Stimulated activated CD8-positive, alpha-beta memory T cell treated with anti-CD3 and anti-CD28 coated beads, Interleukin-4, amount 100 ng/mL, for 1 hour (primary cell): ENCODE measurements at places on chromosomes 1 and 21.

GRCh38 chr1:53295295-53295694 lies 32.6 kb downstream of the LRP8 start:
- DNase-seq = no peak

- DNase-seq = no peak
Measured at GRCh38 chr1:28297826-28298225, 31.0 kb upstream of the MED18 start.

DNA sequence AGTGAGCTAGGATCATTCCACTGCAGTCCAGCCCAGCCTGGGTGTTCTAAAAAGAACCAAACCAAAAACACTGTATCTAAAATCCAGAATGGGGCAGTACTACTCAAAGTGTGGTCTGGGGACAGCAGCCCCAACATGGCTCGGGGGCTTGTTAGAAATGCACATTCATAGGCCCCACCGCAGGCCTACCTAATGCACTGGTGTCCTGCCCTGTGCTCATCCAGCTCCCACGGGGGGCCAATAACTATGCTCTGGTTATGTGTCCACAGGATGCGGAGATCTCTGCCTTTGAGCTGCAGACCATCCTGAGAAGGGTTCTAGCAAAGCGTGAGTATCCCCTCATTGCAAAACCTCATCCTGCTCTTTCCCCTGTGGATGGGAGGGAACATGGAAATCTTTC lies 51.5 kb downstream of the CAPN2 start:
- no peak for DNase-seq

DNA sequence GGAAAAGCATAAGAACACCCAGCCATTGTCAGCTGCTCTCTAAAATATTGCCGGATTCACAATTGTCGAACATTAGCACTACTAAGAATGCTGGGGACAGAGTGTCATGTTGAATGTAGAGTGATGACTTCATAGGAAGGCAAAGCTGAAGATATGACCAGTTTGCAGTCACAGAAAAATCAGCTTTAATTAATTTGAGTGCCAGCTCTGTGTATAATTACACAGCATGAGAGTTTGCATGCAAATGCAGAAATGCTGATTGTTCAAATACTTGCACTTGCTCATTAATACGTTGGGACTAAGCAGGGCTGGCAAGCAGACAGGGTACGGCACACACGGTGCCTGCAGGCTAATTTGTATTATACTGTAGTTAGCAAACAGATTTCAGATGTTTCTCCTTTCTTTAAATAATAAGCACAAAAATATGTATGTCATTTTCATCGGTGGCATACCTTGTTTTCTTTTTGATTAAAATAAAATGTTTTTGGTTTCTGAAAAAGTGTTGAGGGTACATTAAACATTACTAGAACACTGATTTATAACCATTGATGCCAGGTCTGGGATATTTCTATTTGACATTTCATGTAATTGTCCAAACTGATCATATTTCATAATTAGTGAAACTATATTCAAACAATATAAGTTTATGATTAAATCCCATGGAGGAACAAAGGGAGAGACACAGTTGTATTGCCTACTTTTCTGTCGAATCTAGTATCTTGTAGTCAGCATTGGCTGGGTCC lies 99.8 kb upstream of the ADGRL2 start:
- DNase-seq = no peak

GRCh38 chr1:226814751-226815537 lies 55.5 kb upstream of the PSEN2 start:
- no peak for DNase-seq

DNA sequence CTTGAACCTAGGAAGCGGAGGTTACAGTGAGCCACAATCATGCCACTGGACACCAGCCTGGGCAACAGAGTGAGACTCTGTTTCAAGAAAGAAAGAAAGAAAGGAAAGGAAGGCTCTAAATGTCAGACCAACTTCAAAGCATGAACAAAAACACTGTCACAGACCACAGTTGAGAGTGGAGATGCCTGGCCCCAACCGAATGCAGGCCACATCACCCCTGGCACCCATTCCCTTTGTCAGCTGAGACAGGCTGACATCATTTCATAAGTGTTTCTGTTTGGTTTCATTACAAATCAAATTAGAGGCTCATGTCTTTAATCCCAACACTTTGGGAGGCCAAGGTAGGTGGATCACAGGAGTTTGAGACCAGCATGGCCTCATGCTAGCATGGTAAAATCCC lies 28.6 kb upstream of the NADK start:
- no peak for DNase-seq

DNA sequence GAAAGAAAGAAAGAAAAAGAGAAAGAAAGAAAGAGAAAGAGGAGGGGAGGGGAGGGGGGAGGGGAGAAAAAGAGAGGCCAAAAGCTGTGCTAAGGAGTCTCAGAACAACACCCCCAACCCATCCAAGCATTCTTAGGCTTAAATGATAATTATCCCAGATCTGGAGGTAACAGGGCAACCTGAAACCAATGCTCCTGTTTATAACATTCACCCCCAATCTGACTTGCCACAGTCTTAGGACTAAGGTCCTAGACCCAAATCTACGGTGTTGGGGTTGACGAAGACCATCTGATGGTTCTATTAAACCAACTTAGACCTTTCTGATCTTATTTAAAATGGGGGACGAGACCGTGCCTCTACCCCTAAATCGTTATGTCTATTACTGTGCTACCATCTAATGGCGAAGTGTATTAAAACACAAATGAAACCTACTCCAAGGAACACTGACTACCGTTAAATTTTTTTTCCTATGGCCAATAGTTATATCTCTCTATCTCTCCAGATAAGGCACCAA lies 119.3 kb upstream of the CDC42BPA start:
- DNase-seq = no peak

DNA sequence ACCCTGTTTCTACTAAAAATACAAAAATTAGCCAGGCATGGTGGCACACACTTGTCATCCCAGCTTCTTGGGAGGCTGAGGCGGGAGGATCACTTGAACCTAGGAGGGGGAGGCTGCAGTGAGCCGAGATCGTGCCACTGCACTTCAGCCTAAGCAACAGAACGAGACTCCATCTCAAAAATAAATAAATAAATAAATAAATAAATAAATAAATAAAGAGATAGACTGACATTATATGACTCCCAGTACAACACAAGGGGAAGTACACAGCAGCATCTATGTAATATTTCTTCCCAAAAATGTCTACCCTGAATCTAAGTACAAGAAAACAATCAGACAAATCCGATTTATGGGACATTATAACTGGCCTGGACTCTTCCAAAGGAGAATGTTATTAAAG lies 35.1 kb downstream of the LUZP1 start:
- no peak for DNase-seq

- no peak for DNase-seq
Measured at GRCh38 chr21:31795992-31796391, 64.1 kb upstream of the SCAF4 start.

GRCh38 chr1:195415584-195415983 lies 1192.7 kb downstream of the KCNT2 start:
- no peak for DNase-seq

GRCh38 chr1:234628089-234628488 lies 18.1 kb upstream of the IRF2BP2 start:
- no peak for DNase-seq

- peak; percentile 35 for DNase-seq
Measured at GRCh38 chr1:17419626-17420328, 19.7 kb downstream of the RCC2 start.

GRCh38 chr1:197178998-197179397 lies 32.5 kb upstream of the ASPM start:
- DNase-seq = no peak

- DNase-seq = no peak
Measured at GRCh38 chr1:69256036-69256435, 311.7 kb upstream of the LRRC7 start.

- no peak for DNase-seq
Measured at GRCh38 chr1:61230523-61230922, 148.2 kb downstream of the NFIA start.

- no peak for DNase-seq
Measured at GRCh38 chr1:240343966-240344365, 252.3 kb downstream of the FMN2 start.

DNA sequence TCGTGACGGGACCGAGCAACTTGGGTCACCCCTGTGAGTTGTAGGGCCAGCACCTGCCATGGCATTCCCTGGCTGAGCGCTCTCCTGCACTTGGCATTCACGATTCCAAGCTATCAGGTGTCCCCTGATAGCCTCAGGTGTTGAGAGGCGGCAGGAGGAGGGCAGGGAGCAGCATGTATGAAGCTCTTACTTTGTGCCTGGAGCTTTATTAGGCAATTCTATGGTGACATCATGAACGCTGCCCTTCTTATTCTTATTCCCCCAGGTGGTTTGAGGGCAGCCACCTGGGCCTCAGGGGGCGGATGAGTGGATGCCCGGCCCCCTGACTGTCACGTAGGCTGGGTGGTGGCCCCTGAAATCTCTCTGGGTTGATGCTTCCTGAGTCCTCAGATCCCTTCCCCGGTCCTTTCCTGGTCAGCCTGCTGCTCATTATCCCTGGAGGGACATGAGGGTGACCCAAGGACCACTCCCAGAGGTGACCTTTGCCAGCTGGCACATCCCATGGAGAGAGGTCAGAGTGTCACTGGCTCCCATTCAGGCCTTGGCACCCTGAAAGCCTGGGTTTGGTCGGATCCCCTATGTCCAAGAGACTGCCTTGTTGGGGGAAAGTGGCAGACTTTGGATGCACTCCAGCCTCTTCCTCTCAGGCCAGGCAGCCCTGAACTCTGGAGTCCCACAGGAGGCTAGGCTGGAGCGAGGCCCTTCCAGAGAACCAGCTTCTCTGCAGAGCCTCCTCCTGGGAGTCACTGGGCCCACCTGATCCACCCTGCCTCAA lies 51.9 kb downstream of the SPSB1 start:
- DNase-seq = no peak

DNA sequence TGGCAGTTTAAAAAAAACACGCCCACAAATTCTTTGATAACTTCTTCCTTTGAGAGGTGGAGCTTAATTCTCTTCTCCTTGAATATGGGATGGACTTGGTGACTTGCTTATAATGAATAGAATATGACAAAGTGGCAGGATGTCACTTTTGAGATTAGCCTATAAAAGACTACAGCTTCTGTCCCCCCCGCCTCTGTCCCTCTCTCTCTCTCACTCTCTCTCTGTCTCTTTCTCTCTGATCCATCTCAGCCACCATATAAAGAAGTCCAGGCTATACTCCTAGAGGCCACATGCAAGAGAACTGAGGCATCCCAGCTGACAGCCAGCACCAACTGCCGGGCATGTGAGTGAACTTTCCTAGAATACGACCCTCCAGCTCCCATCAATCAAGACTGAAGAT lies 7.7 kb upstream of the DMBX1 start:
- DNase-seq = no peak

DNA sequence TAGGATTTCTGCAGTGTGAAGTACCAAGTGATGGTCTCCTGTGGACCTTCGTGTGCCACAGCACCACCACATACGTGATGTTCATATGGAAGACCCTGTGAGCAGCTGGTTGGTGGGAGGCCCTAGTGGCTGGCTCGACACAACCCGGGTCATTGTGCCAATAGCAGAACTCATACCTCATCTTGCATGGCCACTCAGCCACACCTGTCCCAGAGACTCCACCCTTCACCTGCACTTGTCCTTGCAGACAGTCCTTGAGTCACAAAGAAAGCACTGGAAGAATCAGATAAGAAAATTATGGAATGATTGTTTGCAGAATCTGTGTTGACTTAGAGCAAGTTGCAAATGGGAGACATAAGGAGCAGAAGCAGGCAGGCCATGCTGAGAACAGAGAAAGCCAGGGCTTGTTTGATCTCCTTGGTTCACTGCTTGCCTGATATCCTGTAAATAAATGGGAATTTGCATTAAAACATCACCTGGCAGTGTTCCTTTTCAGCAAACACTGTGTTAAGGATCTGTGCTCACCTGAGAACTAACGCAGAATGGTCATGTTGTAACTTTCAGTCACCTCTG lies 307.7 kb downstream of the SIPA1L2 start:
- DNase-seq = no peak

GRCh38 chr1:98887507-98887906 lies 117.2 kb downstream of the PLPPR5 start:
- DNase-seq = no peak

DNA sequence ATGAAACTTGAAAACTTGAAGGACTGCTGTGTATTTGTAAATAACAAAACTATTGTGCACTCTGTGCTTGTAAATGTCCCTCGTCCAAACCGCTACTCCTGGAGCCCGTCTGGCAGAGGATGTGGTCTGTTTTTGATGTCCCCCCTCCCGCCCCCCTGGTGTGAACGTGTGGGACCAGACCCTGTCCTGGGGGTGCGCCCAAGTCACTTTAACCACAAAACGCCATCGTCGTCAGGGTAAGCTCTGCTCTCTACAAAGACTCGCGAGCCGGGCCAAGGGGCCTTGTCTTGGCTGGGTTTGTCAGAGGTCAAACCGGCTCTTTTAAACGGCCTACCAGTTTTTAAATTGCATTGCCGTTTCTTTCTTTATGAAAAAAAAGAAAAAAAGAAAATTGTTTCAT lies 87.4 kb upstream of the TMEM51 start:
- no peak for DNase-seq

DNA sequence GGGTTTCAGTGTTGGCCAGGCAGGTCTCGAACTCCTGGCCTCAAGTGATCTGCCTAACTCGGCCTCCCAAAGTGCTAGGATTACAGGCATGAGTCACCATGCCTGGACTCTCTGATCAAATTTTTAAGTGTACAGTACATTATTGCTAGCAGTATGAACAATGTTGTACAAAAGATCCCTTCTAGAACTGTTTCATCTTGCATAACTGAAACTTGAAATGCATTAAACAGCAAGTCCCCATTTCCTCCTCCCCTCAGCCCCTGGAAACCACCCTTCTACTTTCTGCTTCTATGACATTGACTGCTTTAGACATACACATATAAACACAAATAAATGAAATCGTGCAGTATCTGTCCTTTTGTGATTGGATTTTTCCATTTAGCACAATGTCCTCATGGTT lies 463.4 kb downstream of the PTPRC start:
- DNase-seq = no peak

DNA sequence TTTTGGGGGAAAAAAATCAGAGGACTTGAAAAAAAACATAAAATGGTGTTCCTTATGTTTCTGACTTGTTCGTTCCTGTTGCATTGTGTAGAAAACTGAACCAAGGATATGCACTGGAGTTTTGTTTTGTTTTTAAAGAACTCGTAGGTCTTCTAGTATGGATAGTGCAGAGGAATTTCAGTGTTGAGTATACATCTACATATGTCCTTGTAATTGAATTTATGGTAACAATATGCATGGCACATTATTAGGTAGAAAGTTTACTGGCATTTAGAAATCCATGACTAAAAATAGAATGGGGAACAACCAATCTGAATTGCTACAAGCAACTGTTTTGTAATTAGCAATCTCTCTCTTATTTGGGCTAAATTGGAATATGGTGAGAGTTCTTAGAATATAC lies 188.3 kb upstream of the ZRANB2 start:
- no peak for DNase-seq

GRCh38 chr1:54374766-54375165 lies 31.4 kb downstream of the SSBP3 start:
- DNase-seq = no peak
